NK-92 treated with Interleukin-12 subunit alpha and Interleukin-12 subunit beta, amount 100 ng/mL, for 24 hours (cell line): ENCODE measurements at places on chromosomes 7 and 10.

DNA sequence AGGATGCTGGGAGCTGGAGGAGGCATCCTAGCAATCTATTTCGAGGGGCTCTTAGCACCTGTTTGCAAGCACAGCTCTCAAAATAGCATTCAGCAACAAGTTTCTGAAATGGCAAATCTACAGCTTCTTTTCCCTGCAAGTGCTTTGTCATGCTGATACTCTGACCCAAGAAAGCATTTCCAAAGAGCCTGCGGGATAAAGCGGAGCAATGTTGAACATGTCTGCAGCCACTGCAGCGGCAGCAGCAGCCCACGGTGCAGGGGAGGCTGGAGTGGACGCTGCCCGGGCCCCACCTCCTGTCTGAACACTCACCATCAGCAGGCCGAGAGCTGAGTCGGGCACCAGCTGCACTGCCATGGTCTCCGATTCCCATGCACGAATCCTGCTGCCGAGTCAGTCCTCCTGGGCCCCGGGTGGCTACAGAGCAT lies 964 bp downstream of the FRMD4A start:
- DNase-seq, result no peak

- no peak for DNase-seq
Observed at GRCh38 chr7:146455091-146455655, 338.6 kb downstream of the CNTNAP2 start.

DNA sequence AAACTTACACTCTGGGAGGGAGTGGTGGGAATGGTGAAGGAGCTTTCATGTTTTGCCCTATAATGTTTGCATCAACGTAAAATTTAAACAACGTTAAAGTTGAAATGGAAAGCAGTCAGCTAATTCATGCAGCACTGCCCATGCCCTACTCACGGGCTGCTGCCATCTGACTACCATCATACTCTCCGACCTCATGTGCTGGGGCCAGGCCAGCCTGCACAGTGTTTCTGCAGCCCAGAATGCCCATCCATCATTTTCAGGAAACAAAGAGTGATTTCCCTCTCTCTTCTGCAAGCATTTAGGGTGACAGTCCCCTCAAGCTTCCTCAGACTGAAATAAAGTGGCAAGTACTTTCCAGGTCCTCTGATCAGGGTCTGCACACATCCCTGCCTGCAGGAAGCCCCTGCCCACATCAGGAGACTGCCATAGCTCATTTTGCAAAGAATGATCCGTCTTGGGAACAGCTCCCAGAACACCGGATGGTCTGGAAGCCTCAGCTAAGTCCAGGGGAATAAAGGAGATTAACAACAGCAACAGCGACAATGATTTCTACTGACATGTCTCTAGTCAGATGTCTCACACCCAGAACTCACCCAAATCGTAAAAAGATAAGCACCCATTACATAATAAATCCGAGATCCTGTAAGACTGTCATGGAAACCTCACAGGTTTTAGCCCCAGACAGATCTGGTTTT lies 40.3 kb downstream of the ARHGAP22 start:
- DNase-seq, result no peak

DNA sequence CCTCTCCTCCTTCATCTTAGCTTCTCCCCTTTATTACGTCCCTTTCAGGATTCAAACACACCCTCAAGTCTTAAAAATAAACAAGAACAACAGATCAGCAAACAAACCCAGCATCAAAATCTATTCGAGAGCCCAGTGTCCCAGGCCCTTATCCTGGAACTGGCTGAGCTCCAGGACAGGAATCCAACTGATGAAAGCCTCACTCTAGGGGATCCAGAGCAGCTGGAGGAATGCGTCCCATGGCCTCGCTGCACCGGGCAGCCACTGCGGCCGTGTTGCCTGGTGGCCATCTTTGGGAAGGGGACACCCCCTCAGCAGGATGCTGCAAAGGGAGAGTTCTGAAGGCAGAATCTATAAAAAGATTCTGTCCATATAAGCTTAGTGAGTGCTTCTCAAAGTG lies 156.5 kb upstream of the BMPER start:
- no peak for DNase-seq

GRCh38 chr10:48456361-48456804 lies 148.5 kb downstream of the ARHGAP22 start:
- DNase-seq, result no peak

DNA sequence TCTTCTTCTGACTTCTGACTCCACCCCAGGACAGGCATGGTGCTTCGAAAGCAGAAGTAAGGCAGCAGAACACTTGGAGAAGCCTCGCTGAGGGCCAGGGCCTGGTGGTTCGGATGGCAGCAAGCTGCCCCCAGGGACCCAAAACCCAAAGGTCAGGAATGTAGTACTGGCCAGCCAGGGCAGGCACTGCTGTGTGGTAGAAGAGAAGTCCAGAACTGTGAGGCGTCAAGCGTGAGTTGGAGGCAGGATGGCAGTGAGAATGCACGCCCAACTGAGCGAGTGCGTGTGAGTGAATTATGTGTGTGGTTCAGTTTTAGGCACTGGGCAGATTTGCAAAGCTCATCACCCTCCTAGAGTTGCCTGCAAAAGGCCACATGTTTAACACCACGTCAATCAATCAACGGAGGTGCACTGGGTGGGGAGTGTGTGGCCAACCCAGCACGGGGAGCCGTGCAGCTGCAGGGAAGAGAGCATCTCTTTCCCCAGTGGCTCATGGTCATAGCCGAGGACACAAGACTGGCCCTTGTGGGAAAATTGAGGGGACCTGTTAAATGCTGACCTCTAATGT lies 144.3 kb downstream of the KCNMA1 start:
- no peak for DNase-seq

DNA sequence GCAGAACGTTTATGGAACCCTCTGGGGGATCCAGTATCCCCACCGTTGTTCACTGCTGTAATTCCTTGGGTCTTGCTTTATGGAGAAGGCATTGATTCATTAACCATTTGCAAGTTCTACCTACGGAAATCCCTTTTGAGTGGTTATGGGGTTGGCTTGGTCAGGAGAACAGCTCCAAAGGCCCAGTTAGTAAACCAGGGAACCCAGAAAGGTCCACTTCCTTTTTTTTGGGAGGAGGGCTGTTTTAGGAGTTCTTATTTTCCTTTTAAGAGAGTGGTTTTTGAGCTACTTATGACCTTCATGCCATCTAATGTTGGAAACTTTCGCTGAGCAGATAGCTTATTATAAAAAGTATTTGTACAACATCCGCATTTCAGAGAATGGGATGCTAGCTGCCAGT lies 1.3 kb downstream of the POR start:
- no peak for DNase-seq

- peak; percentile 22 for DNase-seq
Observed at GRCh38 chr10:103712898-103713498, 142.4 kb downstream of the SH3PXD2A start.

GRCh38 chr7:39488467-39489393 lies 77.5 kb upstream of the YAE1 start:
- DNase-seq, result no peak

DNA sequence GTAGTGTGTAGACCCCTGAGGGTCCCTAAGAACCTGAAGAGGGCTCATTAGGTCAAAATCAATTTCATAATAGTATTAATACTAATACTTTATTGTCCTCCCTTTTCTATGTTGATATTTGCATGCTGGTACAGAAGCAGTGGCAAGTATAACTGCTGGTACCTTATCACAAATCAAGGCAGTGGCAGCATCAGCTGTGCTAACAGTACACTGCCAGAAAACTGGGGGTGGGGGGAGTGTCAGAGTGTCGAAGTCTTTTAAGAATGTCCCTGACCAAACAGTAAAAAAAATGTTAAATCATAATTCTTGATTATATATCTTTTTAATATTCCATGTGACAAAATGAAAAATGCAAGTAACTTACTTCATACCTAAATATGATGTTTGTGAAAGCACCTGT lies 716.9 kb downstream of the MAGI2 start:
- DNase-seq, result no peak

DNA sequence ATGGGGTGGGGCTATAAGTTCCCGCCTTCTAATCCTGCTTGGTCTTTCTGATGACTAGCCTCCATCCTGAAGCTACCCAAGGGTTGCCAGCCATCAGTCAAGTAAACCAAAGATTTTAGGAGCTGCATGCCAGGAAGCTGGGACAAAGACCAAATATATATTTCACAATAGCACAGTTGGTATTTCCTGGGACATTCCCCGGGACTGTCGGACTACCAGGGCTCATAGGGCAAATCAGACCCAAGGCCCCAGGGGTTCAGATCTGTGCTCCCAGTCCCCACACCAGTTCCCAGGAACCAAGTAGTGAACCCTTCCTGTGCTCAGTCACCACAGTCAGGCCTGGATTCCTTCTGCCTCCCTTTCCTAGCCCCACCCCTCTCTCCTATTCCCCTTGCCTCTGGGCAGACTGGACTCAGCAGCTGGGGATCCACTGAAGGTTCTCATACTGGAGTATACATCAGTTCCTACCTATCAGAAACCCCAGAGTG lies 5.7 kb upstream of the CXCL12 start:
- no peak for DNase-seq

DNA sequence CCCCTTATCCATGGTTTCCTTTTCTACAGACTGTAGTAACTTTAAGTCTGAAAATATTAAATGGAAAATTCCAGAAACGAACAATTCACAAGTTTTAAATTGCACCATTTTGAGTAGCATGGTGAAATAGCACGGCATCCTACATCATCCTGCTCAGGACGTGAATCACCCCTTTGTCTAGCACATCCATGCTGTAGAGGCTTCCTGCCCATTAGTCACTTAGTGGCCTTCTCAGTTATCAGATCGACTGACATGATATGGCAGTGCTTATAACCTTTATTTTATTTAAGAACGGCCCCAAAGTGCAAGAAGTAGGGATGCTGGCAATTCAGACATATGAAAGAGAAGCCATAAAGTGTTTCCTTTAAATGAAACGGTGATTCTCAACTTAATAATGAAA lies 82.7 kb downstream of the CPXM2 start:
- peak; percentile 34 for DNase-seq

- no peak for DNase-seq
Observed at GRCh38 chr10:34789966-34790506, 25.1 kb downstream of the PARD3 start.
